ENCODE measurements at places on chromosomes 13 and 19.

GRCh38 chr13:34458756-34459715 is 483.0 kb upstream of the NBEA start:
- no peak for DNase-seq

DNA sequence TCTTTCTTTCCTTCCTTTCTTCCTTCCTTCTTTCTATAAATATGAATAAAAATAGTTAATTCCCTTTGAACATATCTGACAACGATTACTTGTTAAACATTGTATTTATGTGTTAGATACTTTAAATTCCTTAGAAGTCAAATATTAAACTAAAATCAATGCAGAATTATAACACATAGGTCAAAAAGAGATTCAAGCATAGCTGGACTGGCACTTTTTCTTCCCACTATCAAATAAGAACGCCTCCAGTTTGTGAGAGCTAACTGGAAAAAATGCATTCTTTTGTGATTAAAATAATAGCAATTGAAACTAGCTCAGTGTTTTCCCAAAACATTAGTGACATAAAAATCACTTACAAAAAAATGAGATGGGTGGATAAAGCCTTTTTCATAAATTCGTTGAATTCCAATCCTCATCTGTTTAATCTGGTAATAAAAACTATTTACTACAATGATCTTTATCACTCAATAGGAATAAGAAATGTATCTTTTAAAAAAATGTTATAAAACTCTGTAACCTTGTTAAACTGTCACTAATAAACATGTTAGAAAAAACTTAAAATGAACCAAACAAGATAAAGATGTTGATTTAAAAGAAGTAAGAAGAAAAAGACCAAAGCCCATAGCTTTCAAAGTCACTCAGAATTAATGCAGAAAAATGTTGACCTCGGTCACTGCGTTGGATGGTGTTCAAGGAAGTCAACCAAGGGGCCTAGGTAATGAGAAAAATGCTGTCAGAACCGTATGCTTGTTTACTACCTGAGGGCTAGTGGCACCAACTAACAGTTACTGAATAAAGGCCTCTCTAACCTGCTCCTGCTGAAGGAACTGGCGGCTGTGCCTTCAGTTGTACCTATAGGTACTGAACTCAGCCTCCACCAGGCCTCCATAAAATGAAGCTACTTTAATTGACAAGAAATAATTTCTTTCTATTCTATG is 1039.5 kb upstream of the SLC10A2 start:
- no peak for DNase-seq

DNA sequence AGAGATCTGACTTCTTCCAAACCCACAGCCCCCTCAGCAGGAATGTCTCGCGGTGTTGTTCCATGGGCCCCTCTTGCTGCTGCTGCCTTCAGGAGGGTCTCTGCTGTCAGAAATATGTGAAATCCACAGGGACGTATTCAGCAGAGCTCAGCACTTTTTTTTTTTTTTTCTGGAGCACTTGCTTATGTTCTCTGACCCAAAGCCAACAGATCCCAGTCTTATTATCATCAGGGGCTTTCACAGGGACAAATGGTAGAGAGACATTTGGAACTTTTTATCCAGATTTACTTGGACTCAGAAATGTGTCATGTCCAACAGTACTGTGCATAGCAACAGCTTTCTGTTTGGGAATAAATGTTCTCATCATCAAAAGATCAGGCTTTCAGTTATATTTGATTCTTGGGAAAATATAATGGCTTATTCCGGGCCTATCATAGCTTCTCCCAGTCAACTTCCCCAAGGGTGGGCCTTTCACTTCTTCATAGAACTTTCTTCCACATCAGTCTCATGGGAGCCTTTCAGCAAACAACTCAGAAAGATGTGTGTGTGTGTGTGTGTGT is 332.7 kb downstream of the ZNF536 start:
- DNase-seq: no peak

DNA sequence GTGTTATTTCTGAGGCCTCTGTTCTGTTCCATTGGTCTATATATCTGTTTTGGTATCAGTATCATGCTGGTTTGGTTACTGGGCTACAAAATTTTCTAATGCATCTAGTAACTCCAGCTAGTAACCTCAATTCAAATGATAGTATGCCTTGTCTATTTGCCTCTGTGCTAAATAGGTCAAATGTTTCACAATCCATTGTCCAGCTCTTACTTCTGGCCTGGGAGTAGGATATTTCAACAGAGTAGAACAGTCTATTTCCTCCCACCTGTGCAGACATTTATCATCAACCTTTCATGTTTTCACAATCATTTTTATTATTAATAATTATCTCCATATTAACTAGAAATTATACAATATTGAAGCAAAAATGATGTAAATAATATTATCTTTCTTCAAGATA is 18.1 kb upstream of the NDFIP2 start:
- DNase-seq: no peak

DNA sequence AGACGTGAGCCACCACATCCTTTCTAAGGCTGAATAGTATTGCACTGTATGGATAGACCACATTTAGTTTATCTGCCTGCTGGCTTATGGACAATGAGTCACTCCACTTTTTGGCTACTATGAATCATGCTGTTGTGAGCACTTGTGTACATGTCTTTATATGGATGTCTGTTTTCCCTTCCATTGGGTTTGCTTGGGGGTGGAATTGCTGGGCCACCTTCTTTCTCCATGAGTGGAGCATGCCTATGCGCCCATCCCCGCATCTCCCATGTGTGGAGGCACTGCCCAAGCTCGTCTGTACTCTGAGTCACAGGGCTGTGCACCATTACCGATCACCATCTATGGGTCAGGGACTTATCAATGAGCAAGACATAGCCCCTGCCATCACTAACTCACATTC is 127.2 kb upstream of the GJB6 start:
- no peak for DNase-seq
